Stimulated activated CD4-positive, alpha-beta T cell treated with anti-CD3 and anti-CD28 coated beads, Interleukin-4, amount 100 ng/mL, for 4 hours (primary cell): ENCODE measurements at places on chromosomes 5 and 9.
A peak's percentile ranks its signal among the peaks of the same experiment; 100 is the strongest.

DNA sequence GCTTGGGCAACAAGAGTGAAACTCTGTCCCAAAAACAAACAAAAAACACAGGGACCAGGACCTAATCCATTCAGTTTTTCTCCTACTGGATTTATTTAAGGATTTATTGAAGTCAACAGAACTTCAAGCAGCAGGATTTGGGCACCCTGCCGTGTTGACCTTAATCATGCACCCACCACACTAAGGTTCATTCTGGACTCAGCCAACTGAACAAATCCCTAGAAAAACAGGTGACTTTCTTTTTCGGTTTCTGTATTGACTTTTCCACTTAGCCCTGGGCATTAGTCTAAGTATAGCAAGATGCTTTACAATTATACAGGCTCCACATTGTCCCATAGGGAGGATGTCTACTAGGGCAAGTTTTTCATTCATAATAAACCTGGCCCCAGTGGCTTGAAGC lies 30.0 kb downstream of the ZNF131 start:
- DNase-seq, result no peak

DNA sequence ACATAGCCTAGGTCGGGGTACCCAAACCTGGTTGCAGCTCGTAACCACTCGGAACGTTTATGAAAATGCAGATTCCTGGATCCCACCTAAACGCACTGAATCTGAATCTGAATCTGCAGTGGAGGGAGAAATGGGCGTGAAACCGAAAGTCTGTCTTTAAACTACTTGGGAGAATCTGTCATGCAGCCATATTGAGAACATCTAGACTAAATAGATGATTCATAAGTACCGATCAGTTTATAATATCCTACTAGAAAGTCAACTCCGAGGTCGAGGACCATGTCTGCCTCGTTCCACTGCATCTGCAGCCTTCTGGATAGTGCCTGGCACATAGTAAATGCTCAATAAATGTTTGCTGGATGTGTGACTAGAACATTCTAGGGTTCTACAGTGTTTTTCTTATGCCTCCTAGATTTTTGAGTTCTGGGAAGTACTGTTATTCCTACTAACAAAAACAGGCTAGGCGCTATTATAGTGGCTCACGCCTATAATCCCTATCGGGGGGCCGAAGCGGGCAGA lies 632 bp downstream of the COQ4 start:
- no peak for DNase-seq

GRCh38 chr5:82476155-82476554 lies 198.0 kb upstream of the RPS23 start:
- no peak for DNase-seq

- peak; percentile 66 for DNase-seq
These were observed 6.9 kb downstream of the ANXA6 start for GRCh38 chr5:151150471-151151262.

DNA sequence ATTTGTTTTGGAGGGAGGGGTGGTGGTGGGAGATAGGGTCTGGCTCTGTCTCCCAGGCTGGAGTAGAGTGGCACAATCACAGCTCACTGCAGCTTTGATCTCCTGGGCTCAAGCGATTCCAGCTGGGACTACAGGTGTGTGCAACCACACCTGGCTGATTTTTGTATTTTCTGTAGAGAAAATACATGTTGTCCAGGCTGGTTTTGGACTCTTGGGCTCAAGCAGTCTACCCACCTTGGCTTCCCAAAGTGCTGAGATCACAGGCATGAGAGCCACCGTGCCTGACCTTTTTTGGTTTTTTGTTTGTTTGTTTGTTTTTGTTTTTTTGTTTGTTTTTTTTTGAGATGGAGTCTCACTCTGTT lies 15.4 kb downstream of the STXBP1 start:
- DNase-seq, result no peak

DNA sequence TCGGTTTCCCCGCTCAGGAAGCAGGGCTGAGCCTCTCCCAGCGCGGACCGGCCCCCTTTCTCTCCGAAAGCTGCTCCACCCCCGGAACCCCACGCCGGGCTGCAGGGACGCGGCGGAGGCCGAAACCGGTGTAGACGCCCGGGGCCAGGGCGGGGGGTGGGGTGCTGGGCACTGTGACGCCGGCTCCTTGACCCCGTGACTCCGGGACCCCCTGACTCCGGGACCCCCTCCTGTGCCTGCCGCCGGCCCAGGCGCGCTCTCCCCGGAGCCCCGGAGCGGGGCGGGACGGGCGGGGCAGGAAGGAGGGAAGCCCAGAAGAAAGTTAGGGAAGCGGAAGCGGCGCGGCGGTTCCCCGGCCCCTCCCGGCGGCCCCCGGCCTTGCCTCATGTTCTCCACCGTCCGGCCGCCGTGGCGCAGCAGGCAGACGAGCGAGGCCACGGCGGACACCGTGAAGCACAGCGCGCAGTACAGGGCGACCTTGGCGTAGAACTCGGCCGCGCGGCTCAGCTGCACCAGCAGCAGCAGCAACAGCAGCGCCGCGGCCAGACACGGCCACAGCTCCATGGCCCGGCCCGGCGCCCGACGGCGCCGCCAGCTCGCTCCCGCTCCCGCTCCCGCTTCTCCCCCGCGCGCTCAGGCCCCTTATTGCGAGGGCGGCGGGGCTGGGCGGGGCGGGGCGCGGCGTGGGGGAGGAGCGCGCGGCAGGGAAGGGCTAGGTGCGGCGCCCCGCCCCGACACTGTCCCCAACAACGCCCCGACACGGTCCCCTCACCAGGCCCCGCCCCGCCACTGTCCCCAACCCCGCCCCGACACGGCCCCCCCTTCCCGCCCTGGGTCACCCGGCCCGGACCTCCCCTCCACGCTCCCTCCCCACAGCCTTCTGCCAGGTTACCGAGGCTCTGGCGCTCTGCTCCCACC lies at the start of gene AGPAT2:
TSS of gene AGPAT2 (minus strand) at position 664 of the 918 bp plus-strand sequence. CDS start at position 564, 100 bp downstream.
- DNase-seq, result peak; percentile 73
